ENCODE measurements at places on chromosomes 4 and X. TPM values are rescaled to one million over a fixed set of nuclear protein-coding genes. Genes with fewer than 3 reads are reported as not detected.

DNA sequence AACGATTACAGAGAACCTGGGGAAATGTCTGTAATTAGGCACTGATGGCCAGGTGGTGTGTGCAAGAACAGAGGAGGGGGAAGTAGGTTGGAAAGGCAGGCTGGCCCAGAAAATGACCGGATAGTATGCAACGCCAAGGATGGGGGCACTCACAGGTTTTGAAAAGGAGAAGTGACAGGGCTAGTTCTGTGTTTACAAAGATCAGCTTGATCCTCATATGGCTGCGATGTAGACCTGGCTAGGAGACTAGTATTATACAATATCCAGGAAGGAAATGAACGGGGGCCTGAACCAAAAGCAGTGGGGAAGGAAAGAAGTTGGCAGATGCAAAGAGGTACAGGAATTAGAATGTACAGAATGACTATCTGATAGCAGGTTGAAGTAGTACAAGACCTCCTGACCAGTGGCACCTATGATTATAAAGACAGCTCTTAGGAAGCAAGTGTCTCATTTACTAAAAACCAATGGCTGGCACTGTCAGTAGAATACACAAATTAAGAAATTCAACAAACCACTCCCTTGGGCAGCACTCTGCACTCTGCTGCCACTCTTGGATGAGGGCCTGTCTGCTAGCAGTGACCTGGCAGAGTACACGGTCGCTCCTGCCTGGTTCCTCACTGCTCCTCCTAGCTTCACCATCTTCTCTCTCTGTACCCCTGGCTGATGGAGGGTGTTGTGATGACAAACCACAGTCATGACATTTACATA, 14.1 kb downstream of the MFAP3L start:
- H3K4me3 ChIP-seq, result no peak overlapping the region
- no peaks in the 10 kb centered on the region for H3K4me1 ChIP-seq
- no peaks in the 10 kb centered on the region for H3K36me3 ChIP-seq
- peaks cover 6% of the 10 kb centered on the region for H3K27me3 ChIP-seq

- no peak overlapping the region for H3K27ac ChIP-seq
- H3K4me1 ChIP-seq, result no peaks in the 10 kb centered on the region
- no peak for DNase-seq
- no peaks in the 10 kb centered on the region for H3K27me3 ChIP-seq
- H3K4me3 ChIP-seq, result no peak overlapping the region
Observed at GRCh38 chr4:30802622-30803323, 82.6 kb downstream of the PCDH7 start.

The ARMCX4 gene
- total RNA-seq, result 5.6 TPM

DNA sequence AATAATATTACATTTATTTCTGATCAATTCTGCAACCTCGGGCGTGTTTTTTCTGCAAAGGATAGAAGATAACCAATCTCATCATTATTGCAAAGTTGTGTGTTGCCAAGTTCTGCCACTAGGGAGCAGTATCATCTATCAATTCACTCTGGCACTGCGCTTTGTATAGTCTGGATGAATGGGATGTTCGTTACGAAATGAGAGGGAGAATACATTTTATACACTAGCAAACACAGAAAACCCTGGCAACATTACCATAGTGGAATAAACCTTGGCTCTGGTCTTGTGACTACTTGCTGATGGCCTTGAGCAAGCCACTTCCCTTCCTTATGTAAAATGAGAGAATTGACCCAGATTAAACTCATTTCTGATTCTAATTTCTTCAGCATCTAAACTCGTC, 97.5 kb upstream of the ZNF518B start:
- H3K4me3 ChIP-seq, result no peak overlapping the region
- DNase-seq, result peak; percentile 64
- H3K4me1 ChIP-seq, result peaks cover 3% of the 10 kb centered on the region
- no peak overlapping the region for H3K27ac ChIP-seq
- H3K36me3 ChIP-seq, result no peaks in the 10 kb centered on the region

DNA sequence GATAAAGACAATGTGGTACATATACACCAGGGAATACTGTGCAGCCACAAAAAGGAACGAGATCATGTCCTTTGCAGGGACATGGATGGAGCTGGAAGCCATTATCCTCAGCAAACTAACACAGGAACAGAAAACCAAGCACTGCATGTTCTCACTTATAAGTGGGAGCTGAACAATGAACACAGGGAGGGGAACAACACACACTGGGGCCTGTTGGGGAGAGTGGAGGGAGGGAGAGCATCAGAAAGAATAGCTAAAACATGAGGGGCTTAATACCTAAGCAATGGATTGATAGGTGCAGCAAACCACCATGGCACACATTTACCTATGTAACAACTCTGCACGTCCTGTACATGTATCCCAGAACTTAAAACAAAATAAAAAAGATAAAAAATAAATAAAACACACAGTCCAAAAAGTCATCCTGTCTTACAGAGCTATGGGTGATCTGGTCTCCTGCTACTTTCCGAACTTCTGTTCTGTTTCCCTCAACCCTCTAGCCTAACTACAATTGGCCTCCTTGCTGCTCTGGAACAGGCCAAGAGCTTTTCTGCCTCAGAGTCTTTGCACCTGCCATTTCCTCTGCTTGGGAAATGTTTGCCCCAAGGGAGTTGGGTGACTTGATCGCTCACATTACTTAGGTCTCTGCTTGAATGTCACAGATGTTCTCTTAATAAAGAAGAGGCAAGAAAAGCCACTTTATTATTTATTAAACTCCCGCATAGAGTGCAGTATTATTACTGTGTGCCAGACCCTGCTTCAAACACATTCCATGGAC, 1.1 kb upstream of the CD38 start:
- peaks cover 41% of the 10 kb centered on the region for H3K27me3 ChIP-seq
- H3K4me3 ChIP-seq, result no peak overlapping the region
- peak overlapping the region; percentile 86 for H3K27ac ChIP-seq

The ABLIM2 gene
- total RNA-seq, result 0.58 TPM

The TEX13C gene
- total RNA-seq, result not detected

The PYURF gene
- 44.1 TPM for total RNA-seq

The ING2 gene
- 19.9 TPM for total RNA-seq

- H3K27me3 ChIP-seq, result peaks cover 7% of the 10 kb centered on the region
- peaks cover 2% of the 10 kb centered on the region for H3K36me3 ChIP-seq
- no peak overlapping the region for H3K4me3 ChIP-seq
- DNase-seq, result no peak
- H3K27ac ChIP-seq, result no peak overlapping the region
Observed at GRCh38 chr4:114512595-114513295, 85.9 kb upstream of the UGT8 start.

DNA sequence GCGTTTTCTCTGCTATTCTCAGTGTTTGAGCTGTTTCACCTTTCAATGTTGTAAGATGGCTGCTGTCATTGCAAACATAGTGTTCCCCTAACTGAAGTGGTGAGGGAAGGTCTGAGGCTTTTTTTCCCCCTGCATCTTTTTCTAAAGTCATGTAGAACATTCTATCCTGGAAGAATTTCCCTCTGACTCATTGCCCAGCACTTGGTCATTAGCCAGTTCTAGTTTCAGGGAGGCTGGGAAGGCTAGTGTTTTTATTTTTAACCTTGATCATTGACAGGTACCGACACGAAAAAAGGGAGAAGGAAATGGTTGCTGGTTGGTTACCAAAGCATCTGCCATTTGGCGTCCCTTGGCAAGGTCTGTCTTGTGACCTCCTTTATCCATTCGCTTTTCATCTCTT, 6.6 kb downstream of the LANCL3 start:
- no peak for DNase-seq
- H3K27ac ChIP-seq, result no peak overlapping the region
- peaks cover 6% of the 10 kb centered on the region for H3K27me3 ChIP-seq
- no peaks in the 10 kb centered on the region for H3K36me3 ChIP-seq
- no peaks in the 10 kb centered on the region for H3K4me1 ChIP-seq

DNA sequence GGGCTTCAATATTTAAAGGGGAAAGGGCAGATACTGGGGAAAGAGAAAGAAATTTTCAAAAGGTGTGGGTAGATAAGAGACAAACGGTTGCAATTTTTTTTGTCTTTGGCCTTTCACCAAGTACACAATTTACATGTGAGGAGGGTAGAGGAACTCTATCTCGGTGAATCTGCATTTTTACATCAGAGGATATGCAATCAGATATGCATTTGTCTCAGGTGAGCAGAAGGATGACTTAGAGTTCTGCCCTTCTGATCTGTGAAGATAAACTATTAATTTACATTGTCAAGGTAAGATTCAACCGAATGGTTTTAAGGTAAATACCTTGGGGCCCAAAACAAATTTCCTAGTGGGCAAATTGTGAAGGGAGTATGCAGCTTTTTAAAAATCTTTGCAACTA, 169.9 kb downstream of the COX18 start:
- no peak for DNase-seq
- no peaks in the 10 kb centered on the region for H3K27me3 ChIP-seq
- H3K4me1 ChIP-seq, result no peaks in the 10 kb centered on the region
- no peak overlapping the region for H3K27ac ChIP-seq
- H3K36me3 ChIP-seq, result no peaks in the 10 kb centered on the region
- no peak overlapping the region for H3K4me3 ChIP-seq

DNA sequence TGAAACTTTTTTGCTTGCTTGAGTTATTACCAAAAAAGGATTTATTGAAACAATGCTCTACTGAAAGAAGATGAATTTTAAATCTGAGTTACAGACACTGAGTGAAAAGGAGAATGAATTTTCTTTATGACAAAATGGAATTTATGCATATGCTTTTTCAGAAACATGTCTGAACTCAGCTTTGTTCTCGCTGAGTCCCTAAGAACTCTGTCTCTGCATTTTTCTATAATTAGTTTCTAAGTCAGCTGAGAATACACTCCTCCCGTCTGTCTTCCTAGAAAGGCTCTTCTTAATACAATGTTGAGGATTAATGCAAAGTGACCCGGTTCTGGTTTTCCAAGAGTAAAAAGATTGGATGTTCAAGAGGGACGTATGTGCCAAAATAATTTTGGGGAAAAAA, 463.5 kb downstream of the NKX6-1 start:
- H3K27me3 ChIP-seq, result no peaks in the 10 kb centered on the region
- DNase-seq, result no peak
- no peak overlapping the region for H3K4me3 ChIP-seq
